GF-D8 (cell line): ENCODE measurements at places on chromosomes 7 and 10.

GRCh38 chr10:3786295-3787015 is 1.4 kb upstream of the KLF6 start:
- no peak for DNase-seq

- DNase-seq, result no peak
Measured at GRCh38 chr7:120370954-120371353, 98.0 kb downstream of the KCND2 start.

DNA sequence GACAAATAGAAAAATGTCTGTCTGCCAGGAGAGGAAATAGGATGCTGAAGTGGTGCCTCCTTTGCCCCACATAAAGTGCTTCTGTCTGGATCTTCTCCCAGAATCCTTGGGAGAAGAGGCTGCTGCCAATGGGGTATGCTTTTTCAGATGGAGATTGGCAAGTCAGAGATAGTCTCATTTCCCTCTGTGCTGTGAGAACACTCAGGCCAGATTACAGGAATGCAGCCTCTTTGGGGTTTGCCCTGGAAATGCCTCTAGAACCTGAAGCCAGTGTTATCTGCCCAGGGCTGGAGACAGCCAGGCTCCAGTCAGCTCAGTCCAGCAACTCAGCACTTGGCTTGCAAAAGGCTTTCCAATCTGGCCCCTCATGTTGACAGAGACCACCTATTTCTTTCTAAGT is 119.1 kb upstream of the PHYHIPL start:
- DNase-seq, result no peak

DNA sequence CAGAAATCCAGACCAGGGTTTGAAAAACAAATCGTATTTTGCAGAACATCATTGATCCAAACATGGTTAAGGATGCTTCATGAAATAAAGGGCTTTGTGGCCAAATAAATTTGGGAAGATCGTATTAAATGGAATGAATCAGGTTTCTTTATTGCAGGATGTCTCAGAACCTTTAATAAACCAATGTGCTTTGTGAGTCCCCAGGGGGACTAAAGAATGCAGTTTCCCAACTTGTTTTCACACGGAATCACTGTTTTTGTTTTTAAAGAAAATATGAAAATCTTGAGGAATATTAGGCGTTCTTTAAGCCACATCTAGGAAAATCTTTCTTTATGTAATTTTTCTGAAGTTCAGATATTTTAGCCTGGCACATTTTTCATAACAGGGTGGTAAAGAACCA is 16.8 kb upstream of the CCDC172 start:
- DNase-seq, result no peak

GRCh38 chr7:128710481-128710880 is 28.7 kb upstream of the CALU start:
- no peak for DNase-seq

GRCh38 chr10:69632516-69633199 is 2.6 kb downstream of the FAM241B start:
- no peak for DNase-seq

DNA sequence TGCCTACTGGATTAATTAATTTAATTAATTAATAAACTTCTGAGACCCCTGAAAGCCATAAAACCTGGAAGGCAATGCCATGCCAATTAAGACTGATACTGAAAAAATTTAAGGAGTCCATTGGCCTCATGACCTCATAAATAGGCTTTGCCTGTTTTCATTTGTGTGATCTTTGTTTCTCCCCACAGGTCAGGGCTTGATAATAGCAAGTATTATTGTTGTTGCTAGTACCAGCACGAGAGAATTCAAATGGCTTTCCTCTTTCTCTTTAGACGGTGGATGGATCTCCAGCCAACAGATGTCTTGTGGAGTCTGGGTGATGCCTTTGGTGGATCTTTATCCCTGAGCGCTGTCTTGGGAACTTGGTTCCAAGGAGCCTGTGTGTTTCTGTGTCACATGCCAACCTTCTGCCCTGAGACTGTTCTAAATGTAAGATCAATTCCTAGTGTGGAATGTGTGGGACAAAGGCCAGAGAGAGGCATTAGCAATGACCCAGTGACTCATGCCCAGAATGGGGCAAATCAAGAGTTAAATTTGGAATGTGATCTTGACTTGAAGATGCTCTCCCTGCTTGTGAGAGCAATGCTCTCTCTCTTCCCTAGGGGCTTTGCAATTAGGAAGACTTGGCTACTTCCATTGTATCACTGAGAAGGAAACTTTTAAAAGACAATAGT is 17.7 kb downstream of the ACSM6 start:
- DNase-seq, result no peak

DNA sequence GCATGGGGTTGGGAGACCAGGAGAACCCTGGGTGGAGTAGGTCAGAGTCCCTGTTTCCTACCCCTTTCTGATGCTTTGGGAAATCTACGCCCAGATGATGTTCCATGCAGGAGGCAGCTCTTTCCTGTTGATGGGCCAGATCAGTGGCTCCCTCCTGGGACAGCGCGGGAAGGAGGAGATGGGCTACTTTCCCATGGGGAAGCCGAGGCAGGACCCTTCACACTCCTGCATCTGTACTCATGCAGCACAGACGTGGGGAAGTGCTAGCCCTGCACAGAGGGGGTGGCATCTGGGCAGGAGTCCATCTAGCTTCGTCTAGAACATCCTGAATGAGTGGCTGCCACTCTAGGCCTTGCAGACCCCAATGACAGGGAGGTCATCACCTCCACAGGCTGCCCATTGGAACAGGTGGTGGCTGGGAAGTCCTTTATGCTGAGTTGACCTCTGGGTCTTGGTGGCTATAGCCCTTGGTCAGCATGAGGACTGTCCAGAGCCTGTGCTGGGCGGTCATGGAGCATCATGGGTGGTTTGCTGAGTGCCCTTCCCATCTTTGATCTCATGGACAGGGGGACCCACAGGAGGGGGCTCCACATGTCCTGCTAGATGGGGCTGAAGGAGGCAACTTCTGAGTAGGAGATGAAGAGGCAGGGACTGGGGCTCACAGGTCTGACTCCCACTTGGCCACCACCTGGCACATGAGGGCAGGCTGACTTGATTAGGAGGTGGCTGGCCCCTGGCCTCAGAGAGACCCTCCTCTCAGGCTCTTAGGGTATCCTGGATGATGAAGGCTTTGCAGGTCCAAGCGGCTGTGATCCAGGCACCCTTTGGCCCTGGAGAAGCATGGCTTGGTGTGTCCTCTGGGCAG is 24.6 kb downstream of the RAMP3 start:
- no peak for DNase-seq

DNA sequence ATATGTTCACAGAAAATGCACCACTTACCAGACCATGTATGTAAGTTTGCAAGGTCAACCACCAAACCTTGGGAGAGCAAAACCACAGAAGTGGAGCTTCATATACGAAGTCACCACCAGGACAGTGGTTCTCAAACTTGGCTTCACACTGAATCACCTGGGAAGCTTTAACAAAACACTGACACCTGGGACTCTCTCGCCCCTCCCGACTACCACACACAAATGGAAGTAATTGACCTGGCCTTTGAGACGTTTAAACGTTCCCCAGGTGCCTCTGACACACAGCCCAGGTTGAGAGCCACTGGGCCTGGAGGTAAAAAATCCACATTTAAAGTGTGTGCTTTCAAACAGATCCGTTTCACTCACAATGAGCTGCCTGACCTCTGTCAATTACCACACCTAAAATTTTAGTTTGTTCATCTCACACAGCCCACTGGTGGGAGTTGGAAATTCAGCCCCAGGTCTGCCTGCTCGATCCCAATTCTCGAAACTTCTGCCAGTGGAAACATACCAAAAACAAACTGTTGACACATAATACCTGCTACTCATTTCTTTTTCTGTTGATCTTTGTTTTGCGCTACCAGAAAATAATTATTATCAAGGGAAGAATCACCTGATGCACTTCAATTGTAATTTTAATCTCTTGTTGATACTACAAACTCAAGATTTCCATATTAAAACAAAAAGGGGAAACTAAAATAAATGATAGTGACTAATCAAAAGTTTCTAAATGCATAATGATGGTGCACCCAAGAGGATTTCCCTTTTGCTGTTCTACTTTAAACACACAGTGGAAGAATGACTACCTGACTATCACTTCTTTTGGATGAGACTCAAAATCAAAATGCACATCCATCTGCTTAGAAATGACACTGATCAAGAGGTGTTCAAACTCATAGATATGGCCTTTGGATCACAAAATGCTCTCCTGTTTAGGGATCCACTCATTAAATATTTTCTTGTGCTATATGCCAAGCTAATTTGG is 26.6 kb downstream of the CDNF start:
- no peak for DNase-seq

DNA sequence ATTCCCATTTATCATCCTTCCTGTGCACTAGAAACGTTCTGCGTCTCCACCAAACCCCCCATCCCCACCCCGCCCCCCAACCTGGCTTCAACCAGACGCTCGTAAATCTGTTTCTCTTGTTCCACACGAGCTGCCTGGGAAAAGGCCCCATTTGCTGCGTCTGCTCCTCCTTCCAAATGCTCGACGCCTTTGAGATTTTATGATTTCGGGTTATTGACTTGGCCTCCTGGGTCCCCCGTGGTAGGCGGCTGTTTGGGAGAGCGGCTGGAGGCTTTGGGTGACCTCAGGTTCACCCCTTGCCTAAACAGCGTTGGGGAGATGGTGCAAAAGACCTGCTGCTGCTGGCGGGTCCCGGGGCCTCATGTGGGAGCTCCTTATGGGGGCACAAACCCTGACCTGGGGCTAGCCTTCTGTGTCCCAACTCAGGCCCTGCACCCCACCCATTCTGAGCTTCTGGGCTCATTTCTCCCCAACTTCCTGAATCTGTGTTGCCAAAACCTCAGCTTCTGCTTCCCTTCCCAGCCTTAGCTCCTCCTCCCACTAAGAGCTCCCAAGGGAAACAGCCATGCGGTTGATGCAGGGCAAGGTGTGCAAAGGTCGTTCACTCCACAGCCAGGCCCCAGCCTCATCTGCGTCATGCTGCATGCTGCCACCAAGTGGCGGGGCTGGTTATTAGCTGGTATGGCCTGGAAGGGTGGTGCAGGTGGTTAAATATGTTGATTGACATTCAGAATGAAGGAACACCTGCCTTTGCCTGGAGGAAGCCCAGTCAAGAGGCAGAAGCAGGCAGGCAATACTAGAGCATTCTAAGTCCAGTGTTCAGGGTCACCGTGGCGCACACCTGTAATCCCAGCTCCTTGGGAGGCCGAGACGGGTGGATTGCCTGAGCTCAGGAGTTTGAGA is 49.1 kb upstream of the ELN start:
- peak; percentile 71 for DNase-seq

DNA sequence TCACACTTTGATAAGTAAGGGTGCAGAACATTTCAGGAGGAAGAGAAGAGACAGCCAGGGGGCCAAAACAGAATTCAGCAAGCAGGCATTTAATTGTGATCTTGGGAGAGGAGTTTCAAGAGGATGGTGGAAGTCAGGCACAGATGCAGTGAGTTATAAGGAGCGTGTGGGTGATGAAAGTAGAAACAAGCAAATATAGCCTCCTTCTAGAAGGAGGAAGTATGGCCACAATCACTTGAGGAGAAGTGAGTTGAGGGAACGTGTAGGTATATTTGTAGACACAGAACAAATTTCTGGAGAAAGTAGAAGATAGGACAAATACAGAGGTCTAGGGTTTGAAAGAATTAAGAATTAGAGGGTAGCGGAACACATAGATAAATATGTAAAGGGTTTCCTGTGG is 165.8 kb downstream of the CACNB2 start:
- no peak for DNase-seq

GRCh38 chr7:36905841-36906240 is 181.5 kb upstream of the AOAH start:
- no peak for DNase-seq

DNA sequence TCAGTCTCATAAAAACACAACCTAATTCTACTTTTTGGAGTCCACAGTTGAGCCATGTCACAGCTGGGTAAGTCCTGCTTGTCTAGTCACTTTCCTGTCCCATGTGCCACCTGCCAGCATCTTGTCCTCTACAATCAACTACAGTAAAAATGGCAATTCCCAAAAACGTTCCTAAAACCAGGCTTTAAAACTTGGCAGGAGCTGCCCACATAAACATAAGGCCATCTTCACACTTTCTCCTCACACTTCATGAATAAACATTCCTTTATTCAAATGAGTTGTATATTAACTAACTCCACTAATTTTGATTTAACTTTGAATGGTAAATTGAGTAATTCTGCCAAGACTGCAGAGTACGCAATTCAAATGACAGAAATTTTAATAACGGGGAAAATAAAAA is 49.5 kb downstream of the SFMBT2 start:
- DNase-seq, result no peak

DNA sequence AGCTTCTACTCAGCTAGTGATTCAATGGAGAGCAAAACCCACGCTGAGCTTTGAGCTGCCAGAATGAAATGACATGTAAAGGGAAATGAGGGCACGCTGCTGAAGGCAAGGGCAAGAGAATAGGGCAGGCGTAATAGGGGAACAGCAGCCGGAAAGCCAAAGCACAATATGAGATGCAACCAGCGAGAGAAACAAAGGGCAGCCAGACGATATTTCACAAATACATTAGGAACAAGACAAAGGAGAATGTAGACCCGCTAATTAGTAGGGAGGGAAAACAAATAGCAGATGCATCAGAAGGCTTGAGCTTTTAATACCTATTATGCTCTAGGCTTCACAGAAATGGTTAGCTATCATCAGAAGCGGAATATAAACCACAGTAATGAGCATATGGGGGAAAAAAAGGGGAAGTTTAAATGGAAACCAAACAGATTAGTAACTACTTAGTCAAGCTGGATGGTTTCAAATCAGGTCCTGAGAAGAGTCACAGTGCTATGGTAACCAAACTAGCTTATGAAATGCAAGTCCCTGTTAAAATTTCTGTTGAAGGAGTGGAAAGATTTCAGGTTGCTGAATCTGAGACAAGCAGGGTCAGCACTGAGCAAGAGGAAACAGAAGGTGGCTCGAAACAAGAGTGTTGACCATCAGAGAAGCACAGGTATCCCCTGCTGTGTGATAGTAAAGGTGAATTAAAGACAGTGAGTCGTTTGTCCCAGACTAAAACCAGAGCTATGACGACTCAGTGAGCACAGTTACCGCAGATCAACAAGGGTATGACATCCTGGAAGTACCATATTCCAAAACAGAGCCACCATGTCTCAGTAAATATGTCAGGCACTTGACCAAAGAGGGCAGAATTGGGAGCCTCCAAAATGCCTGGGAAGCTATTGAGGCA is 496.9 kb upstream of the CELF2 start:
- DNase-seq, result no peak

DNA sequence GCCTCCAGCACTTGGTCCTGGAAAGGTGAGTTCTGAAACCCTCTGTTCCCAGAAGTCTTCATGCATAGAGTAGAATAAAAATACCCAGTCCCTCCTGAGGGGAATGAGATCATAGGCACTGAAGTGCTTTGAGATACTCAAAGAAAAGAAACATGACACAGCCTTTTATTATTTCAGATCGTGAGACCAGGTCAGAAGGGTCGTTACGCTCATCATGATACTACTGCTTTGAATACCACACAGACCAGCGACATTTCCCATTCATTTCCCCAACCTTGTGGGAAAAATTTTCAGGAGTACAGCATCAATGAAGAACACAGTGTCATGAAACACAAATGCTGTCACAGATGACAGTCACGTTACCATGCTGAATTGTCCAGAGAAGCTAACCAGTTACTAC is 15.0 kb downstream of the CLRN3 start:
- no peak for DNase-seq
